Activated naive CD8-positive, alpha-beta T cell treated with anti-CD3 and anti-CD28 coated beads for 36 hours (primary cell): ENCODE measurements at places on chromosomes 13 and 19.

DNA sequence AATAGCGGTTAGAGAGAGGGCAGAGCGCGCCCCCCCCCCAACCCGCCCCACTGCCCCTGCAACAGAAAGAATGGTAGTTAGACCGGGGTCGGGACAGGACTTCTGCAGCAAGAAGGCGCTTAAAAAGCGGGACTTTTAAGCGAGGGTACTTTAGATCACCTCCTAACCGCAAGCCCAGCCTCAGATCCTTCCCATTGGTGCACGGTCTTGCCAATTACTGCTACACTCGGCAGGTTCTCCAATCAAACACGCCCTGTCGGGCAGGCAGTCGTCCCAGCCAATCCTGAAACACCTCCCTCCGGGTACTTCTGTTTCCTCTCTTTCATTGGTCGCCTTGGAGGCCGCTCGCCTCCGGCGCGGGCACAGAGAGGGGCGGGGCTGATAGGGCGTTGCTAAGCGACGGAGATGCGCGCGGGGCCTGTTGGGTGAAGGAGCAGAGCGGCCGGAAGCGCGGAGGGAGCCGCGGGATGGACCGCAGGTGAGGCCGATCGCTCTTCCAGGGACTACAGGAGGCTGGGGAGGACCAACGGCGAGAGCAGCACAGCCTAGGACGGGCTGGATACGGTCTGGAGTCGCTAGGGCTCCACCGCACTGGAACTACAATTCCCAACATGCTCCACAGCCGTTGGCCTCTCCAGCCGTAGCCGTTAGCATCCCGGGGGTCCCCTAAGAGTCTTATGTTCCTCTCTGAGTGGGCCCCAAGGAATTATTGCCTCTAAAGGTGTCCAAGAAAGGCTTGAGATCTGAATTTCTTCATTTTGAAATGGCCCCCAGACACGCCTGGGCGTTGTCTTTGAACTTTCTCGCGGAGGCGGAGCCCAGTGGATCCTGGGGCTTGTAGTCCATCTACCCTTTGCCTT, at the start of gene PROSER3:
Gene PROSER3, plus strand, starts transcription at position 428 of the 860 bp plus-strand sequence. Its CDS starts 40 bp downstream, at position 468.
- peak; percentile 99 for DNase-seq

DNA sequence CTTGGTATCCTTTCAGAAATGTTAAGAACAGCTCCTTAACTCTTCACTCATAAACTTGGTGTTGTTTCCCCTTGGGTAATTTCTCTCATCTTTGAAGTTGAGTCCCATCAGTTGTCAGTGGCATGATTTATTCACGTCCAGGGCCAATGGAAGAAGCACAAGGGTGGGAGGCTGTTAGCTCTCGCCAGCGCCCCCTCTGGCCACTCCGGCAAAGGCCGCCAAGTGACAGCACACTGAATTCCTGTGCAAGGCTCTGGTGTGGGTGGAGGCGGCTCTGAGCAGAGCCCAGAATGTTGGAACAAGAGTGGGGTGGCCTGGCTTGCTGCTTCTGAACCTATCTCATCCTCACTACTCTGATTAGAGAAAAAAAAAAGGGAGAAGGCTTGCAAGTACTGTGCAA, 13.1 kb upstream of the MEDAG start:
- peak; percentile 26 for DNase-seq

- peak; percentile 54 for DNase-seq
These were observed 4.8 kb downstream of the RPS16 start for GRCh38 chr19:39430675-39431593.

DNA sequence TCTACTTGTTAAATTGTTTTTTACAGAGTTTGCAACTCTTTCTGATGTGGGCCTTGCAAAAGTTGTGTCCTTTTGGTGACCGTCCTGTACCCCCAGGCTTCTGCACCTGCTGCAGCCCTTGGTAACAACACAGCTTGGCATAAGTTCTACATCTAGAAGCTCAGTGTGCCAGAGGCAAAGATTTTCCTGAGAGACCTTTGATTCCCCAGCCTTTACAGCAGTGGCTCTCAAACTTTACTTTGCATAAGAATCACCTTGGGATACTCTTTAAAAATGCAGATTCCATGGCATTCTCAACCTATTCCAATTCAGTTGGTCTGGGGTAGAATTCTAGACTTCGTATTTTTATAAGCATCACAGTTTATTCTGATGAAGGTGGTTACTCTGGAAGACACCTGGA, 260.9 kb downstream of the DCT start:
- no peak for DNase-seq

GRCh38 chr13:49357694-49358093, 86.2 kb downstream of the CAB39L start:
- no peak for DNase-seq

DNA sequence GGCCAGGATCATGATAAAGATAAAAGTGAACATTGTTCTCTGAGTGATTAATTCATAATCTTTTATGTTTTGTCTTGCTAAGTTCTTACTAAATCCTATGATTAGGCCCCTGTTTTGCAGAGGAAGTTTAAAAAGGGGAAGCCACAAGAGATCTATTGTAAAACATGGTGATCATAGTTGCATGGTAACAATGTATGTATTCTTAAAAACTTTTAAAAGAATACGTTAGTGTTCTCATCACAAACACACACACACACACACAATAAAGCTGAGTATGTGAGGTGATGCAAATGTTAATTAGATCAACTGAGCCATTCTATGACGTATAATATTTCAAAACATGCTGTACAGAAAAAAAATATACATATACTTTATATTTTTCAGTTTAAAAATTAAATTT, 51.2 kb downstream of the MBD3L2B start:
- no peak for DNase-seq

DNA sequence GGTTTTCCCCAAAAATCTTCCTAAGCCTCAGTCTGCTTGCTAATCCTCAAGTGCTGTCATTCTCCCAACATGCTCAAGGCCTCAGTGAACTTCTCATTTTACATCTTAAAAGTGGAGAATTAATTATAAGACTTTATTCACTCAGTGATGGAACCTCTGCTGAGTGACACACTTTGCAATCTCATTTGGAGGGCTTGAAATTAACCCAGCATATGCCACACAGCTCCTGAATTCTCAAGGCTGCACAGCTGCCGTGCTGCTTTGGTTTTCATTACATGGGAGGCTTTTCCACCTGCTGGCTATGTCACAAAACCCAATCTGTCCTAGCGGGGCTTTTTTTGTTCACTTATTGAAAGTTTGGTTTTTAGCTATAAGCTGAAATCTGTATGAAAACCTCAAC, 28.3 kb upstream of the SERPINE3 start:
- no peak for DNase-seq

DNA sequence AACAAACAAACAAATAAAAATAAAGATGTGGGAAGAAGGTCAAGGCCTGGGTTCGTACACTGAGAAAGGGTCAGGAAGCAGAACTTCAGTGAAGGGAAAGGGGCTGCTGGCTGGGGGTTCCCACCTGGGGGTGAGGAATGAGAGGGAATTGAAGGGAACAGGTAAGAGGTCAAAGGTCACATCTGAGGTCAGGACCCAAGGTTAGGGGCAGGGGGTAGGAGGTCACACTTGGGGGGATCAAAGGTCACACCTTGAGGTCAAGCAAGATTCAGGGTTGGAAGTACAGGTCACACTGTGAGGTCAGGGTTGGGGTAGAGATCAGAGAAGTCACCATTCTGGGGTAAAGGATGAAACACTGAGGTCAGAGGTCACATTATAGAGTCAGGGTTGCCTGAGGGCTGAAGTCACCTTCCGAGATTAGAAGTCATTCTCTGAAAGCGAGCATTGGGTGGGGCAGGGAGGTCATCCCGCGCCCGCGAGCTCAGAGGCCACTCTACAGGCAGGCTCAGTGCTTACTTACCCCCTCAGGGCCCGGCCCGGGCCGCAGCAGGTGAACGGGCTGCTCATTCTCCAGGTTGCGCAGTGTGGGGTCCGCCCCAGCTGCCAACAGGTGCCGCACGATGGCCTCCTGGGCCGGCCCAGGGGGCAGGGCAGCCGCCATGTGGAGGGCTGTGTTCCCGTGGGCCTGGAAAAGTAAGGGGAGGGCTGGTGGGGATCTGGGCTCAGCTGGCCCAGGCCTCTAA, 10.8 kb downstream of the NFKBID start:
- no peak for DNase-seq

GRCh38 chr13:60275208-60275607, 111.5 kb upstream of the DIAPH3 start:
- DNase-seq: no peak

DNA sequence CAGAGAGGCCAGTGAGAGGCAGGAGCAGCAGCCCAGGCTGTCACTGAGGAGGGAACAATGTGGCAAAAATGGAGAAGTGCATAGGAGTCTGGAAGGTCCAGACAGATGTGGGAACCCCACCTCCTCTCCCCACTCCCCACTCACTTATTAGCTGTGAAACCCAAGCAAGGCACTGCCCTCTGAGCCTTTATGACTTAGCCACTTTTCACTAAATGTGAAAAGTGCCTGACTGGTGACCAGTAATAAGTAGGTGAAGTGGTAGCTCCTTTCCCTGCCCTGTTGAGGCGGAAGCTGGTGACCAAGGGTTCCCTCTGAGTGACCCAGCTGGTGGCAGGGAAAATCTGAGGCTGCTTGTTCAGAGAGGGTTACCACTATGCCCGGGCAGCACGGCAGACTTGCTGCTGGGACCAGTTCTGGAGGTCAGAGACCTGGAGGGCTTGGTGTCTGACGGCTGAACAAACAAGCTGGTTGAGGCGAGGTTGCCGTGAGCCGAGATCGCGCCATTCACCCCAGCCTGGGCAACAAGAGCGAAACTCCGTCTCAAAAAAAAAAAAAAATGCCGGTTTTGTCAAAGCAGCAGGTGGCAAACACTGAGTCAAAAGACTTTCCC, 80.0 kb downstream of the ZNF429 start:
- DNase-seq: no peak

- DNase-seq: no peak
These were observed 3.8 kb downstream of the RAX2 start for GRCh38 chr19:3768015-3768747.

DNA sequence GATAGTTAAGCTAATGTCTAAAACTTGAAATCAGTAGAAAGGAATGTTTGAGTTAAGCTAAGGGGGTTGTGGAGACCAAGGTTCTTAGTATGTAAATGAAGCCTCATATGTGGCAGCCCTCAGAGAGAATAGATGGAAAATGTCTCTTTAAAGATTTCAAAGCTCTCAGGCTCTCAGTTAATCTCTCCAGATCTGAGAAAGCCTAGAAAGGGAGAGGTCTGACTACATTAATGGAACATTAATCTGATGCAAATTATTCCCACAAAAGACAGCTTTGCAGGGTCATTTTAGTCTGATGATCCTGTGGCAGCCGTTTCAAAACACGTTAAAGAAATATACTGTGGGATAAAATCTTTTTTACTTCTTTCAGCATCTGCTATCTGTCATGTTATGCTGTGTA, 267.0 kb downstream of the SLC7A1 start:
- no peak for DNase-seq

DNA sequence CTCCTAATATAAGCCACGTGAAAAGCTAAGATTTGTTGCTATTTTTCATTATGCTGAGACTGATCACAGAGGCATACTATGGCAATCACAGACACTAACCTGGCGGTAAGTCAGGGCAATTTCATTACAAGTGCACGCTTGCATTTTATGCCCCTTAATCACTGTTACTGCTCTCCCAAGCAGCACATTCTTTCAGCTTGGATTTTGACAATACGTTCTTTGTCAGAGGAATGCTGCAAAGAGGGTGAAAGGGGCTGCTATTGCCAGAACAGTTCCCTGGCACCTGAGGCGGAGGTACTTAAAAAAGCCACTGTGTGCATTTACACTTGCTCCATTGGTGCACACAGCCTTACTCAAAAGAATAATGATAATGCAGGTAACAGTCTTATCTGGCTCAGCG, 346.6 kb downstream of the RFC3 start:
- DNase-seq: no peak

GRCh38 chr13:32911506-32911905, 104.7 kb upstream of the KL start:
- DNase-seq: peak; percentile 30

GRCh38 chr13:98626298-98626935, 49.5 kb upstream of the STK24 start:
- no peak for DNase-seq

GRCh38 chr13:60463787-60464186, 66.8 kb downstream of the TDRD3 start:
- no peak for DNase-seq

GRCh38 chr19:51803967-51804366, 9.0 kb downstream of the FPR3 start:
- no peak for DNase-seq

DNA sequence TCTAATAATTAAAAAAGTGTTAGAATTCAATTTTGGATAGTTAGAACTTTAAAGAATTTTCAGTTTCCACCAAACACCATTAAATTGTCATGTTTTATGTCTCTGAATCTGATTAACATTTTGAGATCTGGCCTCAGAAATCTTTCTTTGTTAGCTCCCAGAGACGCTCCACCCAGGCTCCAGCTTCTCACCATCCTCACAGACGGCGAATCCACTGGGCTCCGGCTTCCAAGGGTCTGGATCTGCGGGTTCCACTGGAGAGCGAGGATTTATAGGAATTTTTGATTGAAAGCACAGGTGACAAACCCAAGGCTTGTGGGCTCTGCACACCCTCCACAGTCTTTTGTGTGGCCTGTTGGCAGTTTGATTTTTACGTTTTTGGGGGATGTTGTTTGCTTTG, 160.6 kb downstream of the URI1 start:
- no peak for DNase-seq

DNA sequence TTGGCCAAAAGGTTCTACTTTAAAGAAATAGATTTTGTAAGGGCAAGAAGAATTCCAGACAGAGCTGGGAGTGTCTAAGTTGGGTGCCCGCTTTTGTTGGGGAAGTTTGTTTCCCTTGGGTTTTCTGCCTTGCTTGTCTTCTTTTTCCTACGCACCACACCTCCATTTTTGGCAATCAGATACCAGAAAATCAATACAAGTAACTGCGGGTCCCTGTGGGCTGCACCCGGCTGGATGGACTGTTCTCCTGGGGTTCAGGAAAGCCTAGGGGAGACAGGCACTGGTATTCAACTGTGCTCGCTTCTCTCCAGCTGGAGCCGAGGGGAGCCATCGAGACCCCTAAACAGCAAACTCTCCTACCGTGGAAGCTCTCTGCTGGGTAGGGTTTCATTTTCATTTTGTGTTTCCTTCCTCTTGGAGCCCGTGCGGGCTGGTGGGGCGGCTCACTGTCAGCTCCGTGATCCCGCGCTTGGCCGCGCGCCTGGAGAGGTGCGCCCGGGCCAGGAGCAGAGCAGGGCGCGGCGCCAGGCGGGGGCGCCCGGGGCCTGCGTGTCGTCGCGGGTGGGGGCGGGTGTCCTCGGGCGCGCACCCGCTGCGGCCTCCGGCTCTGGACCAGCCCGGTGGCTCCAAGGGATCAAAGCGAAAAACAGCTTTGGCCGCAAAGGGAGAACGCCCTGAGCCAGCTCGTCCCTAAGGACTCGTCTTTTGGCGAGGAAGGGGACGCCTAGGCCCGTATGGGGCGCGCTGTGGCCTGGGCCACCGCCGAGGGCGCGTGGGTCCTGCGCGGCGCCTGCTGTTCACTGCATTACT, 347.2 kb downstream of the ZNF536 start:
- peak; percentile 22 for DNase-seq
